Activated naive CD4-positive, alpha-beta T cell (primary cell): ENCODE measurements at places on chromosomes 5 and 9.

GRCh38 chr9:130421802-130422276 is 22.9 kb upstream of the ASS1 start:
- DNase-seq = no peak

GRCh38 chr5:36435516-36435915 is 133.8 kb upstream of the RANBP3L start:
- DNase-seq = no peak

- no peak for DNase-seq
These were observed 68.1 kb downstream of the HMCN2 start for GRCh38 chr9:130333712-130334062.

- DNase-seq = no peak
These were observed 88.6 kb downstream of the GDNF start for GRCh38 chr5:37751227-37751626.

DNA sequence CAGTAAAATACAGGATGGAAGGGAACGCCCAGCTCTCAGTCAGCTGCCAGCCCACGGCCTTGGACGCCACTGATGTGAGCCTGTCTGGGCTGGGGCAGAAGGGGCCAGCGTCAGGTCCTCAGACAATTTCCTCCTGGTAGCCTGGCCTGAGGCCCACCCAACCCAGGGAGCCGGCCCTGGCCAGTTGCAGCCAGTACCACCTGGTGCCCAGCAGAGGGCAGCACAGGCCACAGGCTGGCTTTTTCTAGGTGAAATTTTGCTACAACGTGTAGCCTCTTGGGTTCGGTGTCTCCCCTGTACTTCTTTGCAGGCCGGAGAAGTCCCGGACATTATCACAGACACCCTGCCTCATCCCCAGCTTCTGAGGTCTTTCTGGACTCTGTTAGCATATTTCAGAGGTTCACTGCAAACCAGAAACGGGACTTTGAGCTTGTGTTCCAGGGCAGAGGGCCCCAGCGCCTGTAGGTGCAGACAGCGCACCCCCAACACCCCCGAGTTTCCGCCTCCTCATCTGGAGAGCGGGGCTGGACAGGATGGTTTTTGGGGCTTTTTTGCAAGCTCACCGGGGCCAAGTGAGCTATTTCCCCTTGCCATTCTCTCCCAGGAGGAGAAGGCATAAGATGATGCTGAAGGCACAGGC is 45.9 kb upstream of the KCNMB1 start:
- DNase-seq = peak; percentile 25

- no peak for DNase-seq
These were observed 8.0 kb upstream of the HABP4 start for GRCh38 chr9:96441798-96442445.

DNA sequence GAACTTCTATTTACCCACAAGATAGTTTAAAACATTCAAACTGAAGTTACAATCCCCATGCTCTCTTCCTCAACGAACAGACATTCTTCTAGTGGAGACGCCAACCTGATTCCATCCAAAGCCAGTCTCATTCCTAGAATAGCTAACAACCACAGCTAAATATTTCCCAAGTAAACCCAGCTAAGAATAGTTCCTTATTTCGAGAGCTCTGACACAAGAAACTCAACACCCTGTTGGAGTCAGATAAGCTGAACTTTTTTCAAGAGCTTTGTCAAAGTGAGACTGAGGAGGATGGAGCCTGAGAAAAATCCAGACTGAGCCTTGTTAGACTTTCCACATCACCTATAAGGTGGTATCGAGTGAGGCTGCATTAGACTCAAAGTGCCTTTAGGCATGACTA is 56.7 kb upstream of the RPS23 start:
- DNase-seq = no peak

GRCh38 chr9:137300567-137301080 is 1.4 kb downstream of the NRARP start:
- DNase-seq = no peak

DNA sequence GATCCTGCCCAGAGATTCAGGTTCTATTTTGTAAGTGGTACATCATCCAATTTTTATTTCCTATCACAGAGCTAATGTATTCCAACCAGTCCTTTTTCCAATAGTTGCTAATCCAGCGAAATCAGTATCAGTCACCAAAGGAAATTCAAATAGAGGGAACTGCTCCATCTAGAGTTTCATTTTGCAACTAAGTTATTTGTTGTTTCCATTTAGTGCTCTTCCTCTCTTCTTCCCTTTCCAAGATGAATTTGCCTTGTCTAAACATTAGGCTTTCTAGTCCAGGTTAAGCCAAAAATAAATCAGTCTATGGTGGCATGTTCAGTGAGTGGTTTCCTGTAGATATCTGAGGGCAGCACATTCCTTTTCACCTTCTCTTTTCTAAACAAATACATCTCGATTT is 79.8 kb upstream of the SPATA31D4 start:
- DNase-seq = no peak

DNA sequence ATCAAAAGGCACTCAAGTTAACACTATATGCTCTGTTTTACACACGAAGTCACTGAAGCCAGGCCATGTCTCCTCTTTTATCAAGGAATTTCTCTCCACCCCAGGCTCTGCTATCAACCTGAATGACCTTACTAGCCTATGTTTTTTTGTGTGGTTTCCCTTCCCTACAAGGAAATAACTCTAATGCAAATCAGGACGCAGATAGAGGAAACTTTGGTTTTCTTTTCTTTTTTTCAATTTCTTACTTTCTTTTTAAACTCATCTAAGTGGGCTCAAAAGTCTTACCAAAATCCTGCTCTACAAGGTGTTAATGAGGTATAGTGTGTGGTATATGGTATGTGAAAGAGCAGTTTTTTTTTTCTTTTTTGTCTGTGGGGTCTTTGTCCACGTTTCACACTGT is 5.5 kb upstream of the SLC46A2 start:
- DNase-seq = no peak

GRCh38 chr9:68705531-68706362 is 707 bp downstream of the PIP5K1B start:
- no peak for DNase-seq

GRCh38 chr5:127702926-127703561 is at the start of gene CCDC192:
TSS of gene CCDC192 (plus strand) at chr5:127703391. CDS start at chr5:127703446, 55 bp downstream.
- DNase-seq = no peak

DNA sequence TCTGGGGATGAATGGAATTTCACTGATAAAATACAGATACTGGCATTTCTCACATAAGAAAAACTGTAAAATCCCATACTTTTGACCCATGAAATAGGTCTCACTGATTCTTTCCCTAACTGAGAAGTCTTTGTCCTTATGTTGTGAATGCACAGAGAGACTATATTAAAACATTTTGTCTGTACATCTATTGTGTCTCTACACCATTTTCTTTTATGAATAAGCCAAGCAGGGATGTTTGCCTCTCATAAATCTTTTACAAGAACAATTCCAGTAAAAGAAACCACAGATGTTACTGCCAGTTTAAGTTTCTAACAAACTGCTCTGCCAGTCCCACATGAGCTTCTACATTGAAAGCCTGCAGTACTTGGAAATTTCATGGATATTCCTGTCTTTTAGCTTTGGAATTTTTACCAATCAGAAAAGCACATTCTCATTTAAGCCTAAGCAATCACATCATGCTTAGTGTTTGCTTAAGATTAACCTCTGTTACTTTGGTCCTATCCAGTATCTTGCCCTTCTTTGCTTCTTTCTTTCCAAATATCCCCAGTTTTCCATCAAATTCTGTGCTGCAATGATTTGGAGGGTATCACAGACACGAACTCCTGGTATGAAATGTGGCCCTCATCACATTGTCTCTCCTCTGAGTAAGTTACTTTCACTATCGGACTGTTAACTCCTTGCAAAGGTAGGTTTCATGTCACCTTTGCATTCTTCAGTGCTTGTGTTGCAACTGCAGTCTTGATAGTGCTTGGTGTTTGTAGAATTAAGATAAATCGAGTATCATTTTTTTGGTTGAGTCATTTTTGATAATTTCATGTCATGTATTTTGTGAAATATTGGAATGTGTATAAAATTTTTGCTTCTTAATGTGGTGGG is 415.1 kb upstream of the ADAMTSL1 start:
- no peak for DNase-seq

- DNase-seq = no peak
These were observed 38.2 kb downstream of the IPPK start for GRCh38 chr9:92631452-92632343.

DNA sequence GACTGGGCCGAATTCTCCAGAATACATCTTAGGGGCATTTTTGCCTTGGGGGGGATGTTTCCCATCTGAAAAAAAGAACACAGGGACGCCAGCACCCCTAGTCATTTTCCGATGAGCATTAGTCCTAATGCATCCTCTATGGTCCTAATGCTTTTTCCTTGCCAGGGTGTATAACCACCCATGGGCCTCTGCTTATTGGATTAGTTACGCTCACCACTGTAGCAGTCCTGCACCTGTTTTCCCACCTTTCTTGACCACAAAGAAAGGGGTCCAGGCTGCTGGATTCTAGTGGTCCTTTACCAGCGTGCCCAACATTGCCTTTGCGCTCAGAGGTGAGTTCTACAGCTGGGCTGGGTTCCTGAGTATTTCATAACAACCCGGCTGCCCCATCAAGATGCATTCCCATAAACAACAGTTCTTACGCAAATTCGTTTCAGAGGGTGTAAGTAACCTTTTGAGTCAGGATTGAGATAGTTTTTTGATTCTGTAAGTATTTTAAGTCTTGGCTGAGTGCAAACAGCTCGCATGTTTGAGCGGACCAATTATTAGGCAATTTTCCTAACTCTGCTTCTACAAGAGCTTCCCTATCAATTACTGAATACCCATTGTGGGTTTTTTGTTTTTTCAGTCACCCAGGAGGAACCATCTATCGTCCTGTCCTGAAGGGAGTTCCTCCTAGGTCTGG is 135.1 kb downstream of the DROSHA start:
- no peak for DNase-seq

DNA sequence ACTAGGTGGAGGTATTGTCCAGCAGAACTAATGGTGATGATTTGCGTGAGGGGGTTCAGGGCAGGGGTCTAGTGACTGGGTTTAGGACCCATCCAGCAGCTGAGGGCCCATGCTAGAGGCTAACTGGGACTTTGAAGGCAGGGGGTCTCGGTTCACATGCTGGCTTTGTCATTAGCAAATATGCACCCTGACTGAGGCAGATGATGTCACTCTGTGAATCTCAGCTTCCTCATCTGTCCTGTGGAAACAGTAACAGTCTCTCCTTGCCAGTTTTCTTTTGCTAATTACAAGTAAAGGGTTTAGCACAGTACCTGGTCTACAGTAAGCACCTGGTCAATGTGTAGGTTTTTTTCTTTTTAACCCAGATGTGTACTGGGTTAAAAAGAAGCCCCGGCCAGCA is 5.2 kb downstream of the SH2D3C start:
- no peak for DNase-seq

DNA sequence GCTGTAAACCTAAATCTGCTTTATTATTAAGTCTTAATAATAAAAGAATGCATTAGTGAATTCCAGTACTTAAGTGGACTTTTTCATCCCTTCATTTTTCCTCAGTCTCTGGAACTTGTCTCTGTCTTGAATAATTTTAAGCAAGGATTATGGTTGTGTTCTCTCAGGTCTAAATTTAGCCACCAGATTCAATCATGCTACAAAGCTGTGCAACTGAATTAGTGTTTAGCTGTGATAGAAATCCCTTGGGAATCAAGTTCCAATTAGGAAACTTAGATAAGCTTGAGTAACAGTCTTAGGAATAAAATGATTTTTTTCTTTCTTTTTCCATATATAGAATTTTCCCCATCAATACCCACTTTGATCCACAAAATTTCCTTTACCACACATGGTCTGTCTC is 104.3 kb downstream of the PLPPR1 start:
- no peak for DNase-seq
